Activated naive CD4-positive, alpha-beta T cell treated with Interleukin-2 at 50 U/mL for 16 hours (primary cell): ENCODE measurements at places on chromosomes 2 and 18.

GRCh38 chr2:1625281-1626001 lies 118.9 kb downstream of the PXDN start:
- DNase-seq = no peak

GRCh38 chr18:43211059-43211458 lies 66.2 kb downstream of the SYT4 start:
- no peak for DNase-seq

DNA sequence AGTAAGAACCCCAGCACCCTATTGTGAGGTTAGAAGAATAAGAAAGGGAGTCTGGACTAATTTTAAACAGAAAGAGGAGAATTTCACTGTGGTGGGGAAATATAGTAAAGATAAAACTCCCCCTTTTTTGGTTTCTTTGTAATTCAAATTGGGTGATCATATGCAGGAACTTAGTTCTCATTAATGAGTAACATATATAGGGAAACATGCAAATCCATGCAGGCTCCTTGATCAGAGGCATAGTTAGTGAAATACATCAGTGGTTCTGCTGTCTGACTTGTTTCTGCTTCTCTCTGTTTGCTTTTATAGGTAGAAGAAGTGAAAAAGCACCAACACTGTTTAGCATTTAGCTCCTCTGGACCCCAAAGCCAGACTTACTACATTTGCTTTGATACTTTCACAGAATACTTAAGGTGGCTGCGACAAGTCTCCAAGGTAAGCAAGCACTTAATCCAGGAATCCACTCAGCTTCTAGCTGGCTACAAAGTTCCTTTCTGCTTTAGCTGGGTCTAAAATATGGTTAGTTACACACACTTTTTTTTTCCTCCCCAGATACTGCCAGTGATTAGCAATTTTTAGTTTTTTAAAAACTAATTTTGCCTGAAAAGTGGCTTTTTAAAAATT lies 123.2 kb downstream of the PHLPP1 start:
- DNase-seq = no peak

- DNase-seq = no peak
These were observed 118.0 kb upstream of the TACR1 start for GRCh38 chr2:75317316-75317715.

- no peak for DNase-seq
These were observed 2.6 kb downstream of the ADCYAP1 start for GRCh38 chr18:907115-907884.

DNA sequence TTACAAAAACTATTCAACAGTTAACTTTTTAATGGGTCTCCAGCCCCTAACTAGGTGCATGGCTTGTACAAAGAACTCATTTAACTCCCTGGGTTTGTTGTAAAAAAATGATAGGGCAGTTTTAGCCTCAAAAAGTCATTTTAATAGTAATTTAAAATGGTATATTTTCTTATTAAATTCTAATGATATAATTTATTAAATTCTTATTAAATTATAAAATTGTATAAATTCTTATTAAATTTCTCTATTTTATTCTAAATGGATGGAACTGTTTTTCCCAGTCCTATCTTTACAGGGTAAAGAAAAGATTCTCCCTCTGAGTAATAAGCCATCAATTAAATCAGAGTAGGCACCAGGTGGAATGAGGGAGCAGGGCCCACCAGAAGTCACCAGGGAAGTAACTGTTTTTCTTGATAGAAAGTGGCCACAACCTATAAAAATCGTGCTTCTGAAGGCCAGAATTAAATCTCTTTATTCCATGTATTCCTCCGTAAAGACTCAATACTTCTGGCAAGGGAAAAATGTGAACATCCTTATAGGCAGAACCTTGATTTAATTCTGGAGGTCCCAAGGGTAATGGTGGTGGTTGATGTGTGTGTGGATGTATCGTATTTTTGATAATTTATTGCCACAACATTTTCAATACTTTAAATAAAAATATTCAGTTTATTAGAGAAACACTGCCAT lies 814 bp downstream of the FKBP7 start:
- DNase-seq = no peak
